ENCODE measurements at places on chromosomes 12 and 14.
A peak's percentile ranks its signal among the peaks of the same experiment; 100 is the strongest.

- DNase-seq = no peak
These were observed 118.0 kb downstream of the MON2 start for GRCh38 chr12:62584619-62585018.

DNA sequence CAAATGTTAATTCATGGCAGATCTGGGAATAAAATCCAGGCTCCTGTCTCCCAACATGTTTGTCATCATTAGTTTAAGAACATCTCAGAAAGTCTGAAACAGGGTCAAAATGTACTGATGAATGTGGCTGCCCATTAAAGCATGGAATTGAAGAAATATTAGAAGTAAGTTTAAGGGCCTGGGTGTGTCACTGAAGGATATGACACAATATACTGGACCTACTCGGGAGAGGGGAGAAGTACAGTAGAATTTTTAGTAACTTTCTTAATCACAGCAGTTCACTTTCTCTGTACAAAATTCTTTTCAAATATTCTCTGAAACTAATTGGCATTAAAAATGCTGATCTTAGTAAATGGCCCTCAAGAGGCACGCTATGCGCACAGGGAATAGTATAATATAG is 185.5 kb downstream of the ETV6 start:
- no peak for DNase-seq

- peak; percentile 79 for DNase-seq
These were observed 3.2 kb upstream of the ZNF839 start for GRCh38 chr14:102316338-102316742.

GRCh38 chr14:98564006-98564405 is 708.0 kb downstream of the BCL11B start:
- no peak for DNase-seq

- no peak for DNase-seq
These were observed 76.9 kb downstream of the SMOC1 start for GRCh38 chr14:69955855-69956845.

DNA sequence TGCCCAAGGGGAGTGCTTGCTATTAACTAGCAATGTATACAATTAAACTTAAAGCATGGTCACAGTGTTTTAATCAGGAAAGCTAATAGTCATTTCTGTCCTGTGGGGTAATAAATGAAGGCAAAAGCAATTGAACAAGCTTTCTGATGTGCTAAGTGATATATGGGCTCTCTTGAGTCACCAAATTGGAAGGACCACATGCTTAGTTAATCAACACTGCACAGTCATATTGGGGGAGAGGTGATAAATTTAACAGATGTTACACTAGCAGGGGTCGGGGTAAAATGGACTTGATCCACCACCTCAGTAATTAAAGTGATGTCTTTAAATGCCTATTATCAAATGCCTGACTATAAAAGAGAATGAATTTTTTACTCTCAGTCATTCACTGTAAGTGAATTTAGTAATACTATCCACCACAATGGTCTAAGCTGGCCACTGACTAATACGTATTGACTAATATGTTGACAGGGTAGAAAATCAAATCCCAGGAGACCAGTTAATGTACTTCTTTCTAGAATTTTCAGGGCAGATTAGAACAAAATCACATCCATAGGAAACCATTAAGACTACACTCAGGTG is 736.3 kb downstream of the RPS29 start:
- no peak for DNase-seq

DNA sequence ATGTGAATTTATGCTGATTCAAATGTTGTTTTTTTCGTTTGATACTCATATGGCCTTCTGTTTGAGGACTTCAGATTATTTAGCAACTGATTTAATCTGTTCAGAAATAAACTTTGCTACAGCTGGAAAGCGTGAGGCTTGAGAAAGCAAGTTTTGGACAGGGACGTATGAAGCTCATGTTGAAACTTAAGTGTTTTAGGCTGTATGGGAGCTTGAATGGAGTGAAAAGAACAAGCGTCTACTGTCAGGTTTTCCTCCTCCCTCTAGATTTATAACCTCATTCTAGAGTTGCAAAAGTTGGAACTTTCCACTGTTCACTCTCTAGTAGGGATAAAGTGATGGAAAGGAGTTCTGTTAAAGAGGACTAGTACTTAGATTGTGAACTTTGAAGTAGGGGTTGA is 1.0 kb downstream of the PRPF39 start:
- peak; percentile 17 for DNase-seq

GRCh38 chr12:33770652-33771051 is 251.6 kb upstream of the ALG10 start:
- peak; percentile 35 for DNase-seq

GRCh38 chr12:52387859-52388258 is 2.4 kb upstream of the KRT84 start:
- DNase-seq = no peak

DNA sequence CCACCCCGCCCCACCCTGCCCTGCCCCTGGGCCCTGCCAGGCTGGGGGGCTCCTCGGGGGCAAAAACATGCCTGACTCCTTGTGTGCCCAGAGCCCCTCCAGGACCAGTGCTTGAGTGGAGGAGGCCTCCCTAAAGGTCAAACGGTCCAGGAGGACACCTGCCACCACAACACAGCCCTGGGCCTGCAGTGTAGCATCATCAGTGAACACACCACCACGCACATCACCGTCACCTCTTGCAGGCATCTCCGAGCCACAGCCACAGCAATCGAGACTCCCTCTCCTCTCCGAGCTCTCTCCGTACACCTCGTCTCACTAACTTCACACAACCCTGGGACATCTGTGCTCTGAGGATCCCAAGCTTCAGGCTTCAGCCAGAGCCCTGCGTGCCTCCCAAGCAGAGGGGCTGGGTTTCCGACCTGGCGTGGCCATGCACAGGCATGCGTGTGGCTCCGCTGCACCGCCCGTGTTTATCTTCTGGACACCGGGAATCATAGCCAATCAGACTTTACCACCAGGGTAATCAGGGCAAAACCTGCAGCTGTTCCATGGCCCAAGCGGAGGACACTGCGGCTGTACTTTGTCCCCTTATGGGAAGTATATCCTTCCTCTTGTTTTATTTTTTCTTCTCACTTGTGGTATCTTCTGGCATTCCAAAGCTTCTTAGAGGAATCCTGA is 6.2 kb upstream of the DIO3 start:
- DNase-seq = peak; percentile 5

DNA sequence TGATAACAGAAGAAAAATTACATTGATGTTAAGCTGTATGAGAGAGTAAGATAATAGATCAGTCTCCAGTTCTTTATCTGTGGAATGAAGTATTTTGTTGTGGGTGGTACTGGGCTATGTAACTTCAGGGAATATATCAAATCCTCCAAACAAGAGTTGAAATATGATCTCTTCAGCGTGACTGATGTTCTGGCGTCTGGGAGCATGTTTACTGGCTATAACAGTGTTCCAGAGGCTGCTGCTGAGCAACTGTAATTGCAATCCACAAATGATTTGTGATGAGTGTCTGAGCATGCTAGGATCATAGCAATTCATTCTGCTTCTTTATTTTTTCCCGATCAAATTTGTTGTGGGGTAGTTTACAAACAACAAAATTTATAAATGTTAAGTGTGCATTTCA is 18.6 kb upstream of the CCDC198 start:
- no peak for DNase-seq

- no peak for DNase-seq
These were observed 215.8 kb upstream of the DIO2 start for GRCh38 chr14:80427101-80427500.

DNA sequence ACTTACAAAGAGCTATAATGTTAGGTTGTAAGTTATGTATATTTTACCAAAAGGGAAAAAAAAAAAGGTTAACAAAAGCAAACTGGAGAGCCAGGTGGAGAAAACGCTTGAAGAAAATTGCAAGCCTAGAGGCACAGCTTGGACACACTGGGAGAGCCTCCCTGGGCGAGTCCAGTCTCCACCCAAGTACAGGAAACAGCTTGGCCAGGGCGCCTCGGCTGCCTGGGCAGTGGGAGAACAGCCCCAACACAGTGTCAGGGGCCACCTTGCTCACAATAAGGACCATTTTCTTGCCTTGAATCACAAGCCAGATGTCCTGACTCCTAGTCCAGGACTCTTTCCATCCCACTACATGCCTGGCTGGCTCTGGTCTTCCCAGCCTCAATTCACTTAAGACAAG is 33.3 kb downstream of the TTC7B start:
- no peak for DNase-seq

GRCh38 chr12:103334466-103334865 is 161.3 kb downstream of the C12orf42 start:
- DNase-seq = no peak

DNA sequence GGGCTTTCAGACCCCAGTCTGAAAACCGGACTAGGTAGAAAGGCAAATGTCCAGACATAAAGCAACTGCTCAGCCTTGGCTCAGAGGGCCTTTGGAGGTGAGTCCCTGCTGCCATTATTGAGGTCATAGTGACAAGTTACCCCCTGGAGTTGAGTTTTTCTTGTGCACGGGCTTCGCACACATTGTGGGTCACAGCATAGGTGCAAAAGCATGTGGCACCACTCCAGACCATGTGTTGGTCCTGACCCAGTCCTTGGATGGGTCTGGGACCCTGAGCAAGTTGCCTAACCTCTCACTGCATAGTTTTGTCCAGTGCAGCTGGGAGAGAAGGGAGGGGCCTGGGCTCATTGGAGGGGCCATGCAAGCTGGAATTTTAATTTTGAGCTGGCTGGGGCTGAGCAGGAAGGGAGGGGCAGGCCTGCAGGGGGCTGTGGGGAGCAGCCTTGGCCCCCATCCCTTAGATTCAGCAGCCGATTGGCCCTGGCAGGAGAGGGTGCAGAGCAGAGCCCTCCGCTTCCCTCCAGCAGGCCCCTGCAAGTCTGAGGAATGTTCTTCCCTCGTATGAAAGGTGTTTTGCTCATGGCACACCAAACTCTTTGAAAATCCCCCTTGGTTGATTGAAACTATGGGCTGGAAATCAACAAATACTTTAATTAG is 4.2 kb upstream of the KRT5 start:
- no peak for DNase-seq

DNA sequence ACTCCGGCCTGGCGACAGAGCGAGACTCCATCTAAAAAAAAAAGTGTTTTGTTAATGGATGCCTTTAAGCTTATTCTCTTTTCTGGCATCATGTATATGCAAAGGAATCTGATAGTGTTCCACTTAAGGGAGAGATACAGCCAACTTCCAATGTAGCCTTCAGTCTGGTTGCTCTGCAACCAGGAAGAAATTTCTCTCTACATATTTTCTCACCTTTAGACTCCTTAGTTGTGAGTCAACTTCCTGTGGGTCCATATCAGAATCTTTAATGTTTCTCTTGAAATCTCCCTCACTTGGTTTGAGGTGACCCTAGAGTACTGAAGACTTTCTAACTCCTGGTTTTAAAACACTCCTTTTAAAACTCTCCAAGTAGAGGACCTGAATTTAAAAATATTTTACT is 340.4 kb downstream of the SLC6A15 start:
- no peak for DNase-seq

DNA sequence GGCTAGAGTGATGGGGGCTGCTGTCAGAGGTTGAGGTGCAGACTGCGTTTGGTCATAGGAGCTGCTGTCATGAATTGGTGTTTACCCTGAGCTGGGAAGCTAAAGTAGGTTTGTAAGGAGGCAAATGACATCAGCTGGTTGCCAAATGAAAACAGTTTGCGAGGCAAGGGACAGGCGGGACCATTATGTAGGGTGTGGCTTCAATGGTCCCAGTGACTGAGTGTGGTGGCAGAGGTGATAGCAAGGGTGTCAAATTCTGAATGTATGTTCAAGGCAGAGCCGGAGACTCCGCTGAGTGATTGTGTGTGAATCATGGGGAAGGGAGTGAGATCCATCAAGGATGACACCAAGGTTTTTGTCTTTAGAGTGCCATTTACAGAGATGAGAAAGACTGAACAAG is 359.5 kb downstream of the VRK1 start:
- no peak for DNase-seq

- DNase-seq = no peak
These were observed 650.0 kb upstream of the STXBP6 start for GRCh38 chr14:25699981-25700380.

- peak; percentile 99 for DNase-seq
These were observed 35.6 kb downstream of the DGLUCY start for GRCh38 chr14:91149462-91149861.

DNA sequence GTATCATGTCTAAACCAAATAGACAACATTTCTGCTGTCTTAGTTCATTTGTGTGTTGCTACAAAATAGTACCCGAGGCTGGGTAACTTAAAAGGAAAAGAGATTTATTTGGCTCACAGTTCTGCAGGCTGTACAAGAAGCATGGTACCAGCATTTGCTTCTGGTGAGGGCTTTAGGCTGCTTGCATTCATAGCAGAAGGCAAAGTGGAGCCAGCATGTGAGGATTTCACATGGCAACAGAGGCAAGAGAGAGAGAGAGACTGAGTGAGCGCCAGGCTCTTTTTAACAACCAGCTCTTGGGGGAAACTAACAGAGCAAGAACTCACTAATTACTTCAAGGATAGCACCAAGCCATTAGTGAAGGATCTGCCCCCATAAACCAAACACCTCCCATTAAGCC is 271.4 kb upstream of the SRRM4 start:
- DNase-seq = no peak
